ENCODE measurements at places on chromosomes 13 and 19.

- DNase-seq: no peak
These were observed 53.4 kb downstream of the TRPM4 start for GRCh38 chr19:49210901-49211451.

DNA sequence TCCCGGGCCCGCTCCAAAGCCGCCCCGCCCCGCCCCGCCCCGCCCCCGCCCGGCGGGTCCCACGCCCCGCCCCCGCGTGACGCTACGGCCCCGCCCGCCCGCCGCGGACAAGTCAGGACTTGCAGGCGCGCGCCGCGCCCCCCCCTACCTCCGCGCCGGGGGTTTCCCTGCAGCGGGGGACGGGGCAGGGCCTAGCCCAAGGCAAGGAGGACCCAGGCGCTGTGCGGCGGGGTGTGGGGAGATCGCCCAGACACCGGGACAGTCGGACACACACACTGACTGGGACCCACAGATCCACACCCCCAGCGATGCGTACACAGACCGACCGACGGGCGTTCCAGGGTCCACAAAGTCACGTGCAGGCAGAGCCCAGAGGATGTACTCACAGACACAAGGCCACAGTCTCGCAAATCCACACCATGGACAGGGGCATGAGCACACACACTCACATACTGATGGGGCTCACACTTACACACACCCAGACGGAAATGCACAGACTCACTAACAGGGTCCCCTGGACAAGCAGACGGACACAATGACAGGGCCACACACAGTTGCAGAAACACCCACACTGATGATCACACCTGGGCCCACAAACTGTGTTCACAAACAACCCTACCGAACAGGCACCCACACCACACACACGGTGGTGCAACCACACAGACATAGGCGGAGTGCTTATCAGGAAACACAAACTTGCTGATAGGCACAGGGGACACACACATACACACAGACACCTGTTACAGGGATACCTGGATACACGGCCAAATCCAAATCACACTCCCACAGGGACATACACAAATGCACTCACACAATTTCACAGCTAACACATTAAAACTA, 436 bp upstream of the BBC3 start:
- DNase-seq: peak; percentile 6

DNA sequence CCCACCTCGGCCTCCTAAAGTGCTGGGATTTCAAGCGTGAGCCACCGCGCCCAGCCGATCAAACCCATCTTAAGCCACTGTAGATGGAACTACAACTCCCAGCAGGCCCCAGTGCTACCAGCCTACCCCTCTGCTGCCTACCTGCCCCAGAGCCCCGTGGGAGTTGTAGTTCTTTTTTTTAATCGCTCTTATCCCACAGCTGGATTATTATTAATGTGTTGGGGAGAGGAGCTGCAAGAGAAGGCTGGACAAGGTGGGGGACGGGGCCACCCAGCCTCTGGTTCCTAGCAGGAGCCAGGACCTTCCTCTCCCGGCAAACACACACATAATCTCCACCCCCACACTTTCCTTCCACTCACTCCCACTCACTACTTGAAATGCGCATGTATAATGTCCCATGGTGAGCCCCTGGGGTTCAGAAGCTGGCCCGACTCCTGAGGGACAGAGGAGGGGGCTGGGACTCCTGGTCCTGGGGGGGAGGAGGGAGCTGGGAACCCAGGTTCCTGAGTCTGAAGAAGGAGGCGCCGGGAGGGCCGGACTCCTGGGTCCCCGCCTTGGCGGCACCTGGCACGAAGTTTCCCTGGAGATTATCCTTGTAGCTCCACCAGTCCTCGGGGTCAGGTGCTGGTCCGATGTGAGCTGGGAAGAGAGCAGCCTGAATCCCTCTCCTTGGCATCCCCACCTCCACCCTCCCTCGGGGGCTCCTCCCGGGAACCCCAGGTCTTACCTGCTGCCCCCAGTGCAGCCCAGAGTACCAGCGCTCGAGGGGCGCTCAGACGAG, 958 bp downstream of the CA11 start:
- DNase-seq: peak; percentile 60

GRCh38 chr13:28384789-28385188, 110.1 kb downstream of the FLT1 start:
- no peak for DNase-seq

DNA sequence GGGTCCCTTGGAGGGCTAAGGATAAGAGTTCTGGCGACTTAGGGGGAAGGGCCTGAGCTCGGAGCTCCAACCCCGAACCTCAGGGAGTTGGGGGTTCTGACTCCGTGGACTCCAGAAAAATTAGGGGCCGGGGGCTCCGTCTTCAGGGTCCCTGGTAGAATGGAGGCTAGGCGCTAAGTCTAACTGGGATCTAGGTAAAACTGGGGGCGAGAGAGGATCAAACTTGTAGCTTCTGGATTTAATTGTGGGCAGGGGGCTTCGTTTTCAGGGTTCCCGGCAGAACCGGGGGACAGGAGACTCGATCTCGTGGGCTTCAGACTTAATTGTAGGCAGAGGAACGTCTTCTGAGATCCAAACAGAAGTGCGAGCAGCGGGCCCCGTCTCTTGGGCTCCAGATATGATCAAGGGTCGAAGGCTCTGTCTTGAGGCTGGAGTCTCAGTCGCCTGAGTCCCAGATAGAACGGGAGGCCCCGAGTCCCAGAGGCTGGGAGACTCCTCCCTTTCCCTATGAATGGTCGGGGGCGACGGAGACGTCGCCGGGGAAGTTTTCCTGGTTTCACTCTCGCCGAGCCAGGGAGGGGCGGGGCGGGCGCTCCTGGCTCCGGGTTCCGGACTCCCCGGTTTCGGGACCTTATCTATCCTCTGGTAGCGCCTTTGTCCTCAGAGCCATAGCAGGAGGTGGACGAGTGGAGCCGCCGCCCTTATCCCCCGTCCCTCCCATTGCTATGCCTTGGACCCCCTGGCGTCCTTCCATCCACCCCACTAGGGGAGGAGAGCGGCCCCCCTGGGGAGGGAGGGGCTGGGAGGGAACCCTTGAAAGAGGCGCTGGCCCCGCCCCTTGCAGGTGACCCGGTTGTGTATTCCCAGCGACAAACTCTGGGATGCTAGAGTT, 1.3 kb downstream of the NECTIN2 start:
- no peak for DNase-seq

DNA sequence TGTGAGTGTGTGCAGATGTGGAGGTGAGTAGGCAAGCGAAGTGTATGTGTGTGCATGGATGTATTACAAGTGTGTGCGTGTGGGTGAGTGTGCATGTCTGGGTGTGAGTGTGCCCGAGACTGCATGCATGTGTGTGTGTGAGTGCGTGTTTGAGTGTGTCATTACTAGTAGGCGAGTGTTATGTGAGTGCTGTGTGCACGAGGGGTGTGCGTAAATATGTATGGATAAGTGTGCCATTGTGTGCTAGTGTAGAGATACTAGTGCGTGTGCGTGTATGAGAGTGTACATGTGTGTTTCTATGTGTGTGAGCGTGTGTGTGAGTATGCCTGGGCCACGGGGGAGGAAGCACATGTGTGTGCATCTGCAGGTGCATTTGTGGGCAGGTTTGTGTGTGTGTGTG, 53.8 kb downstream of the CELF5 start:
- DNase-seq: no peak
